Fibroblast of upper back skin (primary cell): ENCODE measurements at places on chromosomes 7 and 10.

DNA sequence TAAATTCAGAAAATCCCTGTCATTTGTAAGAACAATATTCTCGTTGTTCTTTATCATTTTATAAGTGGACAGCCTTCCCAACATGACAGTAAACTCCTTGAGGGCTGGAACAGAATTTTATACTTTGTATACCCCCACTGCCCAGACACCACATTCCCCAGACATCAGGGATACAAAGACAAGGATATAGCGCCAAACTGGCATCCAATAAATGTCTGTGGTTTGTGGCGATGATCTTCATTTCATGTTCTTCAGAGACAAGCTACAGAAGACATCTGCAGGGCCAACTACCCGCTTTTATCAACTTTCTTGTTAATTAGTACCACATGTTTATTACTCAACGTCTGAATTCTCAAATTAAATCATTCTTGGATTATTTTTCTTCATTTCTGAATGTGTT lies 155.9 kb downstream of the ATE1 start:
- peak; percentile 82 for DNase-seq

DNA sequence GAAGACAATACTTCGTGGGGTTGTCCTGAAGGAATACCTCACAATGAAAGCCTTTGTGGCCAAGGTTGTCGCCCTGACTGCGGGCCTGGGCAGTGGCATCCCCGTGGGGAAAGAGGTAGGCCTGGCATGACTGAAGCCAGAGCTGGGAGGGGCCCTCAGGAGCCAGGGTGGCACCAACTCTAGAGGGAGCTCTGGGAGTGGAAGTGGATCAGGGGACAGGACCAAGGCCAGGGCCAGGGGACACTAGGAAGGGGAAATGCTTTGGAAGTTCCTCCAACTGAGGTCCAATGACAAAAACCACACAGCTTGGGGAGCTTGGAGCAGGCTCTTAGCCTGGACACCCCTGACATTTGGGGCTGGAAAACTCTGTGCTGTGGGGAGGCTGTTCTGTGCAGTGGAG lies 5.8 kb downstream of the CLCN1 start:
- no peak for DNase-seq

DNA sequence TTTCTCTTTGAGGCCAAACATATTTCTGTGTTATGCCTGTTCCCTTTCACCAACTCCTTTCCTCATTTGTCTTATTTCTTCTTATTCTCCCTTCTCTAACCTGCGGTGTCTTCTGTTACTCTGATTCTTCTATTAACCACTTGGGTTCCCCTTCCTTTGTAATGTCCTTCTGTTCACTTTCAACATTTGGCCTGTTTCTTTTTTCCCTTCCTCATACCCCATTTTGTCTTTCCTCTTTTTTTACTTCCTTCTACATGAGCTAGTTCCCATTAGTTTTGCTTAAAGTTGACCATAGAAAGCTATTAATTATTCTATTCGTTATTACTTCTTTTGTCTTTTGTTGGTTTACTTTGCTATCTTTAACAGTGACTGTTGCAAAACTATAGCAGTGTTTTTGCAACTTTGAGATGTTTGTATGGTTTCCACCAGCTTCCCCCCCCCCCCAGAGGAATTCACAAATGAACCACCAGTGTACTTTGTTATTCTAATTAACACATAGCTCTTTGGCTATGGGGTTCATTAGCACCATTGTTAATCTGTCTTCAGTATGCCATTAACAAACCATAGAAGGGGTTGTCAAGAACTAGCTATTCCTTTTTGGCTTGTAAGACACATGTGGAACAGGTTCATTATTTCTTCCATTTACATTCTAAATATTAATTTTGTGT lies 2.9 kb downstream of the LRGUK start:
- DNase-seq, result no peak

DNA sequence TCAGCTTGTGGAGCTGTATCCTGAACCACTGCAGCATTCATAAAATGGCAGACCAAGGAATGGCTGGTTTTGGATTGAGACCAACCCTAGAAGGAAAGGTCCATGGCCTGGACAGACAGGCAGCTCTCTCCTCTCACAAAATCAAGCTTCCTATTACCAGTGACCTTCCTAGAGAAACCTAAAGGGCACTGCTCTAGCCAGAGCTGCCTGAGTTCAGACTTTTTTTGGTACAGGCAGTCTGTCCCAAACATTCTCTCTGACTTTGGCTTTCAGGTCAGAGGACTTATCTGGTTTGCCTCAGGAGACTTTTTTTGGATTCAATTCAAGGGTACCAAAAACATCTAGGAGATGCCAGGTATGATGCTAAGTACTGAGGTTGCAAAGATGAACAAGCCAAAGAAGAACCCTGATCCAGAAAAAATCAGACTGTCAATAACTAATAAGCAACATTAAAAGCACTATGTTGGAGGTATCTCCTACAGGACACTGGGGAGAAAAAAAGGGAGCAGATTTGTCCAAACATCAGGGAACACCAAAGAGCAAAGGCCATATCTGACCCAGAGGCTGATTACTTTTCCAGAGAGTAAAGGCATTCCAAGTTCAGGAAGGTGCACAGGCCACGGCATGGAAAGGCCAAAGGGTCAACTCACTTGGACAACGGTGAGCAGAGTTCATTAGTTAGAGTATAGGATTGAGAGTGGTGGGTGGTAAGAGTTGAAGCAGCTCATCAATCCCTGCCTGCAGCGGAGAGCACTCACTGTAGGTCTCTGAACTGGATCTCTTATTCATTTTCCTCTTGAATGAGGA lies 169.0 kb downstream of the CPEB3 start:
- DNase-seq, result no peak

DNA sequence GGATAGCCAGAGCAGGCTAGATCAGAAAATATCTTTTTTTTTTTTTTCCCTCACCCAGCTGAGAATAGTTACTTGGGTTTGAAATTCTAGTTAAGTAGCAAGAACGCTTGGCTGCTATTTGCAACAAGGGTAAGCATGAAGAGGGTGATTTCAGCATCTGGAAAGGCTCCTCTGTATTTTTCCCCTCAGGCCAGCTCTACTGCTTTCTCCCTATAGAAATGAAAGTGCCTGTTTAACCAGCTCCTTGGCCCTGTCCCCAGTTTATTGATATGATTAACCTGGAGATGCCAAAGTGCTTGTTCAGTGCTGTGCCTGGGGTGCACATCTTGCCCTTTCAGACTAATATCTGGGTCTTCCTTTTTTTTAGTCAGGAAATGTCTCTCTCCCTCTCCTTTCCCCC lies 37.1 kb downstream of the AP3M1 start:
- no peak for DNase-seq

DNA sequence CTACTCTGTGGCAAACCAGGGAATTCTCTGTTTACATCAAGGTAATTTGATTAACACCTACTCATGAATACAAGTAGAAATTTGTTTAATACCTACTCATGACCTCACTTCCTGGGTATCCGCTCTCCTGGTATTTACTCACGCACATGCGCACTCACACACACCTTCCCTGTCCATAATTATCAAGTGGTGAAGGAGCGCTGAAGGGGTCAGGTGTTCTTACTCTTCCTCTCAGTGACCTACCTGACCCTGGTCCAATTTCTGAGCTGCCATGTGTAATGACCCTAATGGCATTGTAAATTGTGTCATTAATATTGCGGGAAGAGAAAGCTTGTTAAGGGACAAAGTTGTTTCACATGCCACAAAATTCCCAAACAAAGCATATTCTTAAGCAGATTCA lies 41.3 kb upstream of the TRIL start:
- no peak for DNase-seq

- DNase-seq, result no peak
Observed at GRCh38 chr10:71712572-71713134, 6.9 kb downstream of the C10orf105 start.

- no peak for DNase-seq
Observed at GRCh38 chr10:17365402-17365801, 89.0 kb downstream of the ST8SIA6 start.

- DNase-seq, result no peak
Observed at GRCh38 chr10:111139567-111139966, 62.7 kb downstream of the ADRA2A start.

DNA sequence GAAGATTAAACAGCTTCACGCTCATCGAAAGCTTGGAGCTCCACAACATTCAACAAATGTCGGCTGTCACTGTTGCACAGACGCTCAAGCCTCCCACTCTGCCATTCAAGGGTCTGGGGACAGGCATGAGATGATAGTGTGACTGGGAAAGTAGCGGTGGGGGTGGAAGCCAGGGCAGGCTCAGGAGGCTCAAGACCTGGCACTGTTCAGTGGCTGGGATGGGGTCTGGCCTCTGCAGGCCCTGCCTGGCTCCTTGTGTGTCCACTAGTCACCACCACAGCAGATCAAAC lies 13.5 kb upstream of the GTPBP4 start:
- DNase-seq, result no peak

DNA sequence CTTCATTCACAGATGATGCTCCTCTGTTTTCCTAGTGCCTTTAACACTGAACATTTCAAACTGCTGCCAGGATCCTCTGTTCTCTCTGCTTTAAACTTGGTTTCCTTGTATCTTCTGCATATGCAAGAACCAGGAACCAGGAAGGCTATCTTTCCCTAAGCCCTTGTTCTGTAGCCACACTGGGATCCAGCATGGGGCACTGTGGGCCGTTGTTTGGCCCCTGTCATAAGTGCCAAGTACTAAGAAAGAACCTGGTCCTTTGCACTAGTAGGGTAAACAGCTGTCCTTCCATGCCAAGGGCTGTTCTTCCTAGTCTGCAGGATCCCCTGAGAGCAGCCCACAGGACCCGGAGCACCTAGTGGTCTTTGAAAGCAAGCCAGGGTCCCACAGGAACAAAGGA lies 49.0 kb upstream of the TRIM8 start:
- DNase-seq, result no peak

DNA sequence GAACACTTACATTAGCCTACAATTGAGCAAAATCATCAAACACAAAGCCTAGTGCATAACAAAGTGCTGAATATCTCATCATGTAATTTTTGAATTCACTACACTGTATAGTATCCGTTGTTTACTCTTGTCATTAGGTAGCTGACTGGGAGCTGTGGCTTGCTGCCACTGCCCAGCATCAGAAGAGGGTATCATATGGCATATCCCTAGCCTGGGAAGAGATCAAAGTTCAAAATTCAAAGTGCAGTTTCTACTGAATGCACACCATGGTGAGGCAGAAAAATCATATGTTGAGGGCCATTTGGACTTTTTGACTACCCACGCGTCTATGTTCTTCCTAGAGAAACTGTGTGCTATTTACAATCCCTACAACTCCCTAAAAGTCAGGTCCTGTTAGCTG lies 7.5 kb upstream of the ZC3HAV1 start:
- DNase-seq, result no peak

DNA sequence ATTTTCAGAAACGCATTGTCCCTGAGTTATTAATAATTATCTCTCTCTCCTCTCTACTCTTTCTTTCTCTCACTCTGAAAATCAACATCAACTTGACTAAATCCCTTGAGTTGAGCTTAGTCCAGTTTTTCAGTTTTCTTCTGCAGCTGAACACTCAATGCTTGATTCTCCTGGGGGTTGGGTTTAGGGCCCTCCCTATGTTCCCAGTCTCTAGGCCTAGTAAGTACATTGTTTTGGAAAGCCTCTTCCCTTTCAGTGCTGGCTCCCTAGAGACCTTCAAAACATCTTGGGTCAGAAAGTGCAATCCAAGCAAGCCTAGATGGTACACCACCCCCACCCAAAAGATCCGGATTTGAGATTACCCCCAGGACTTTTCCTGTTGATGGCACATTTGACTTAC lies 488.5 kb downstream of the LRMDA start:
- DNase-seq, result no peak

- no peak for DNase-seq
Observed at GRCh38 chr10:80281292-80281691, 8.2 kb downstream of the MAT1A start.

GRCh38 chr10:73287441-73287840 lies 35.0 kb upstream of the MRPS16 start:
- DNase-seq, result no peak
